ENCODE measurements at places on chromosomes 6 and 20.

GRCh38 chr6:43092635-43093034 lies 16.5 kb downstream of the PTK7 start:
- DNase-seq = no peak

GRCh38 chr6:21507811-21508210 lies 85.7 kb upstream of the SOX4 start:
- no peak for DNase-seq

- no peak for DNase-seq
Measured at GRCh38 chr6:14876778-14877613, 368.9 kb upstream of the JARID2 start.

- DNase-seq = no peak
Measured at GRCh38 chr6:82951935-82952334, 113.7 kb downstream of the UBE3D start.

- DNase-seq = no peak
Measured at GRCh38 chr6:145042559-145042958, 692.8 kb downstream of the EPM2A start.

GRCh38 chr6:37686111-37686510 lies 11.6 kb downstream of the MDGA1 start:
- DNase-seq = no peak

- DNase-seq = no peak
Measured at GRCh38 chr6:67748521-67748920, 886.6 kb upstream of the ADGRB3 start.

- DNase-seq = no peak
Measured at GRCh38 chr20:24468401-24469115, 871 bp upstream of the SYNDIG1 start.
